Nephron progenitor cell (in vitro differentiated cells): ENCODE measurements at places on chromosomes 1 and 21.

DNA sequence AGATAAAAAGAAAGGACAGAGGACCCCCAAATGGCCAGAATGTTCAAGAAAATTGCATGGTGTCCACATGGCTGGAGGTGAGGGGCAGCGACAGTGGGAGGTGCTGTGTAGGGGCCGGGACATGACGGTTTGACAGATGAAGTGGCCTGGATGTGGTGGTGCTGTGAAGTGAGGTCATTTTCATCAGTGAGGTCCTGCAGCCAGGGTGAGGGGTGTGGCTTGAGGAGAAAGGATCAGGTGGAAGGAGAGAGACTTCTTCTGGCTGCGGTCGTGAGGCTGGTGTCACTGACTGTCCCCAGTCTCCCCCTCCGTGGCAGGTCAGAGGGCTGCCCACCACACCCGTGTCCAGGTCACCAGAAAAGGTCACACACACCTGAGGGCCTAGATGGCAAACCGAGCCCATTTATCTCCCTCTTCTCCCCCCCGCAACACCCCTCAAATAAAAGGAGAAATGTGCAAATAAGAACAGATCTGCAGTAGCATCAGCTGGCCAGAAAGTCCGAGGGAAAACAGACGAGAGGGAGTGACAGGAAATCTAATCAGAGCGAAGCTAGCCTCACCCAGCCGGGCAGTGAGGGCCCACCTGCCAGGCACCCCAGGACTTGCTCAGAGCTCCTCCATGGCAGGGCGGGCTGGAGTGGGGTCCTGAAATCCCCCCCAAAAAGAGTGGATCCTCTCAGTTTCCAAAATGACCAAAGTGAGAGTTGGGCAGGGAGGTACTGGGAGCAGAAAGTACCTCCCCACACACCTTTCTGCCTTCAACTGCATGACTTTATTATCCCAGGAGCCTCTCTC is 148.5 kb upstream of the EDN2 start:
- DNase-seq, result no peak

DNA sequence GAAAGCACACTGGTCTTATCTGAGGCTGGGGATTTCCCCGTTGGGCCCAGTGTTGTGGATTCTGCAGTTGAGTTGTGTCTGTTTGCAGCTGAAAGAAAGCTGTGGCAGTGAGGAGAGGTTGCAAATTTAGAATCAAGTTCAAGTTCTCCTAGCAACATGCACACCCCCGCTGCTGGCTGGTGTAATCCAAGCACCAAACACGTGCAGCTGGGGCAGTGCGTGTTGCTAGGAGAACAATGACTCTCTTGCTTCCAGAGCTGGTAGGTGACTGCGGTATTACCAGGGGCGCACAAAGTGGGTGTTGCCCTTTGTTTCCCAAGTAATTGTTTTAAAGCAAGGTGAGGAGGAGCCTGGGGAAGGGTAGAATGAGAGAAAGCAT is 91.5 kb downstream of the IER5 start:
- peak; percentile 28 for DNase-seq

GRCh38 chr1:4010284-4010683 is 110.2 kb upstream of the C1orf174 start:
- no peak for DNase-seq

GRCh38 chr1:186819126-186819525 is 9.6 kb upstream of the PLA2G4A start:
- DNase-seq, result no peak

DNA sequence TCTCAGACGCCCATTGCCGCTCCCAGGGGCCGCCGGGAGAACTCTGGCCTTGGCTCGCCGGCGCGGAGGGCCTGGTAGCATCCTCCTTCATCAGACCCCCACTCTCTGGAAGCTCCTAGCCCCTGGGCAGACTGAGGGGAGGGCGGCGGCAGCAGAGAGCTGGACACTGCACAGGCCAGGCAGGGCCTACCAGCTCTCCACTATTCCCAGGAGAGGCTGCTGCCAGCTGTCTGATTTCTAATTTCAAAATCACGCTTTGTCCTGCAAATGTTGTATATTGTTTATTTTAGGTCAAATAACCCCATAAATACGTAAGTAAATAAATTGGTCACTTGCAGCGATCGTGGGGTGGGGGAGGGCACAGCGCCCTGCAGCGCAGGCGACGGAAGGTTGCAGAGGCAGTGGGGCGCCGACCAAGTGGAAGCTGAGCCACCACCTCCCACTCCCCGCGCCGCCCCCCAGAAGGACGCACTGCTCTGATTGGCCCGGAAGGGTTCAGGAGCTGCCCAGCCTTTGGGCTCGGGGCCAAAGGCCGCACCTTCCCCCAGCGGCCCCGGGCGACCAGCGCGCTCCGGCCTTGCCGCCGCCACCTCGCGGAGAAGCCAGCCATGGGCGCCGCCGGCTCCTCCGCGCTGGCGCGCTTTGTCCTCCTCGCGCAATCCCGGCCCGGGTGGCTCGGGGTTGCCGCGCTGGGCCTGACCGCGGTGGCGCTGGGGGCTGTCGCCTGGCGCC is at the start of gene MTARC1:
TSS of gene MTARC1 (plus strand) at position 577 of the 732 bp plus-strand sequence. CDS start at position 609, 32 bp downstream.
- peak; percentile 82 for DNase-seq

DNA sequence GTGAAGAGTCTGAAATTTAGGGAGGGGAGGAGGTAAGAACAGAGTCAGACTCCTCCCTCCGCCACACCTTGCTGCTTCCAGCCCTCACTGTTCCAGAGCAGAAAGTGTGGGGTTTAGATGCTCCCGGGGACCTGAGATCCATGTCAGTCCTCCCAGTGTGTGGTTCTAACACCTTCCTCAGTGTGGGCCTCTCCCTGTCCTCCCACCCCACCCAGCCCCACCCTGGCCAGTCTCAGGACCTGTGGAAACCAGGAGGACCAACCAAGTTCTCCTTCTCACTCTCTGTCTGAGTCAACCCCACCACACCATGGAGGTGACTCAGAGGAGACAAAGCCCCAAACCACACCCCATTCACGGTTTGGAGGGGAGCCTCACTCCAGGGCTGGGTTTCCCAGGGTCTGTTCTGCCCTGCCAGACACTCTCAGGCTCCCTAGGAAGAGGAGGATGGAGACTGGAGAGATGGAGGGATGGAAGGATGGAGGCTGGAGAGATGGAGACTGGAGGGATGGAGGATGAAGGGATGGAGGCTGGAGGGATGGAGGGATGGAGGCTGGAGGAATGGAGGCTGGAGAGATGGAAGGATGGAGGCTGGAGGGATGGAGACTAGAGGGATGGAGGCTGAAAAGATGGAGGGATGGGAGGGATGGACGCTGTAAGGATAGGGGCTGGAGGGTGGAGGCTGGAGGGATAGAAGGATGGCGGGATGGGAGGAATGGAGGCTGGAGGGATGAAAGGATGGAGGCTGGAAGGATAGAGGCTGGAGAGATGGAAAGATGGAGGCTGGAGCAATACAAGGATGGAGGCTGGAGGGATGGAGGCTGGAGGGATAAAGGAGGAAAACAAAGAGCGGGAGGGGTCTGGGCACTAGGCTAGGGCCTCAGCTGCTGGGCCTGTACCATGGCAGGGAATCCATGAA is 100.9 kb upstream of the RUNX3 start:
- DNase-seq, result no peak

GRCh38 chr1:12778907-12779306 is 5.4 kb downstream of the PRAMEF12 start:
- no peak for DNase-seq

GRCh38 chr21:41375875-41376274 is 14.0 kb downstream of the MX2 start:
- no peak for DNase-seq

GRCh38 chr1:201330541-201330940 is 46.9 kb downstream of the TNNT2 start:
- no peak for DNase-seq

GRCh38 chr1:10662824-10663677 is 133.4 kb downstream of the CASZ1 start:
- no peak for DNase-seq

GRCh38 chr1:234836776-234837357 is 226.9 kb upstream of the IRF2BP2 start:
- DNase-seq, result no peak

DNA sequence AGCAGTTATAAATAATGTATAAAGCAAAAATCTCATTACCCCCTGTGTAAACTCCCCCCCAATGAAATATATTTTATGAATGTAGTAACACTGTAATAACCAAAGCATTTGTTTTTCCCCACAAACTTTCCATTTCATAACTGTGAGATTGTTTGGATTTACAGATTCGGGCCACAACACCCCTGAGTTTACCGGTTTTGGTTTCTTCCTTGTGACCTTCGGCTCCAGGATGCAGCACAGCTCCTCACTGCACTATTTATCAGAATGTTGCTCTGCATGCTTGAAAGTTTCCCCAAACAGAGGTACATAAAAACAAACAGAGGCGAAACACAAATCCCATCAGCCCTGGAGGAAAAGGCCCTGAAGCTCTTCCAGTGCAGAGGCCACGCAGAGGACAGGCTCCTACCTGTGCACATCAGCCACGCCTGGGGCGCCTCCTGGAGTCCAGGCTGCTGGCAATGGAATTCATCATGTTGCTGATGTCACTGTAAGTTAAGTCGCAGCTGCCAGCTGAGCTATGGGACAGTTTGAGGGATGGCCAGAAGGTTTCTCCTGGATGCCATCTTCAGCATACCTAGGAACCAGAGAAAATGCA is 122.0 kb downstream of the LMO4 start:
- DNase-seq, result no peak

- no peak for DNase-seq
These were observed 12.2 kb upstream of the TNR start for GRCh38 chr1:175755516-175756070.

GRCh38 chr1:48194801-48195200 is 27.7 kb upstream of the SLC5A9 start:
- no peak for DNase-seq

DNA sequence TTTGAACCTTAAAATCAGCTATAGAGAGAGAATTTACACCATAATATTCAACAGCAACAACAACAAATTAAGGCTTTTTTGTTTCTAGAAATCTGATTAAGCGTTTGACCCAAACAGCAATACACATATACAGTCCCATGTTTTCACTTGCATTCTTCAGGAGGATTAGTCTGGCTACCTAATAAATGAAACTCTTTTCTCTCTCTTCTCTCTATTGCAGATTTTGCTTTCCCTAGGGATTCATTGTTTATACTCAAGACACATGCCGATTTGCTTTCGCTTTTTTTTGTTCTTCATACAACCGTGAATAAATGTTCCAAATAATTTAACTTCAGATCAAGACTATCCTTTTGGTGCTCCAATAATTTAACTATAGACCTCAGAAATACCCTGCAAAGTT is 162.4 kb upstream of the PTBP2 start:
- DNase-seq, result no peak
